Memory B cell (primary cell): ENCODE measurements at places on chromosomes 5 and 9.

DNA sequence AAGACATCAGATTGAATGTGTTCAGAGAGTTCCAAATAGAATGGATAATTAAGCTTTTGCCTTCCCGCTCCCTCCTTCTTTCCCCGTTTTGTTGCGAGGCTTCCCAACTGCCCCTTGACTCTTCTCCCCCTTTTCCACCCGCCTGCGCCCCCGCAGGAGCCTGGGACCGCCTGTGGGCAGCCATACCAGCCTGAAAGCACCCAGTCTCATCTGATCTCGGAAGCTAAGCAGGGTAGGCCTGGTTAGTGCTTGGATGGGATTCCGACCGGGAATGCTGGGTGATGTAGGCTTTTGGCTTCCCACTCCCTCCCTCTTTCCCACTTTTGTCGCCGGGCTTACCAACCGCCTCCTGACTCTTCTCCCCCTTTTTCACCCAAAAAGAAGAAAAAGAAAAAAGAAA lies 6.8 kb upstream of the HSD17B4 start:
- DNase-seq: no peak

- no peak for DNase-seq
Observed at GRCh38 chr5:56761151-56761885, 54.0 kb upstream of the MAP3K1 start.

DNA sequence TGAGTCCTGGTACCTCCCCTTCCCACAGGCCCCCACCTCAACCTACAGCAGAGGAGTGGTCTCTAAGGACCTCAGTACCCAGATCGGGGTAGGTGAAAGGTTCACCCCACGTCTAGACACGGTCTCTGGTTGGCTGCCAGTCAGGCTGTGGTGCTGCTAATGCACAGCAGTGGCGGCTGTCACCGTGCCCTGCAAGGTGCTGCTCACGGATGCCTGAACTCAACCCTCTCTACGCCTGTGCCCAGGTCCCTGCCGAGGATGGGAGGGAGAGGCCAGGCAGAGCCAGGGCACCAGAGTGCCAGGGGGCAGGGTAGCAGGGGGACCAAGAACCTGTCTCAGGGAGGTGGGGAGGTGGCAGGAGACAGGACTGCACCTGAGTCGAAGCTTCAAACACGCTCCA lies 14.3 kb downstream of the IER5L start:
- DNase-seq: no peak

- DNase-seq: no peak
Observed at GRCh38 chr5:16382047-16382446, 83.6 kb downstream of the ZNF622 start.

DNA sequence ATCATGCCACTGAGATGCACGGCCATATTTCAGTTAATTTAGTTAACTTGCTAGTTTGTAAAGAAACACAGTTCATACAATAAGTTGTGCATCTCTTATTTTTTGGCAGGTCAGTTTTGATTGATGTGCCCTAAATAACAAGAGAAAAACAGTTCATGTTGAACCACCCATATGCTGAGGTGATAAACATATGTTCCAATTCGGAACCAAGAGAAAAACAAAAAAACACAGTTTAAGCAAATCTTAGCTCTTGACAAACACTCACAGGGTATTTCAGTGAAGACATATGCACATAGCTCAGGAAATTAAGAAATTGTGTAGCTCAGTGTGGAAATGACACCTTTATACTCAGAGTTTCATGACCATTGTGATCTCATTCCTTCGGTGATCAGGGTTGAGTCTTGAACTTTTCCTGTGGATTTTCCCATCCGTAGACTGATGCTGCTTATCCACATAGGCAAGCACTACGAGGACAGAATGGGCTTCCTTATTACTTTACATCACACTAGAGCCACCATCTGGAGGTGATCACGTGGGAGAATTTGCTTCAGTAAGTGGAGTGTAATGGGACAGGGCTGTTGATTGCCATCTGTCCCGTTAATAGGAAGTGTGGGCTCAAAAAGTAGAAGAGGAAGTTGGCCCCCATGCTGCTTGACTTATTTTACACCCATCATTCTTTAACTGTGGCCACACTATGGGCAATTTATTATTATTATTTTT lies 773.0 kb downstream of the MTRR start:
- DNase-seq: no peak
